ENCODE measurements at places on chromosomes 11 and 22. TPM values are rescaled to one million over a fixed set of nuclear protein-coding genes. Genes with fewer than 3 reads are reported as not detected.
A peak's percentile ranks its signal among the peaks of the same experiment; 100 is the strongest.

GRCh38 chr11:102287964-102288724 is 29.1 kb upstream of the BIRC3 start:
- no peak overlapping the region for H3K27ac ChIP-seq
- H3K4me1 ChIP-seq, result peaks cover 10% of the 10 kb centered on the region
- peak; percentile 52 for DNase-seq
- H3K27me3 ChIP-seq, result no peaks in the 10 kb centered on the region
- no peak overlapping the region for H3K4me3 ChIP-seq
- H3K36me3 ChIP-seq, result no peaks in the 10 kb centered on the region

- no peaks in the 10 kb centered on the region for H3K27me3 ChIP-seq
- DNase-seq, result no peak
- H3K4me1 ChIP-seq, result no peaks in the 10 kb centered on the region
- H3K36me3 ChIP-seq, result no peaks in the 10 kb centered on the region
- H3K4me3 ChIP-seq, result no peak overlapping the region
- no peak overlapping the region for H3K27ac ChIP-seq
These were observed 57.9 kb downstream of the UVRAG start for GRCh38 chr11:75872887-75873416.

- peak; percentile 42 for DNase-seq
- no peak overlapping the region for H3K4me3 ChIP-seq
- no peaks in the 10 kb centered on the region for H3K27me3 ChIP-seq
- H3K4me1 ChIP-seq, result peaks cover 14% of the 10 kb centered on the region
- H3K27ac ChIP-seq, result peak overlapping the region; percentile 37
- peaks cover 30% of the 10 kb centered on the region for H3K36me3 ChIP-seq
These were observed 67.5 kb upstream of the SCUBE2 start for GRCh38 chr11:9158898-9159391.

DNA sequence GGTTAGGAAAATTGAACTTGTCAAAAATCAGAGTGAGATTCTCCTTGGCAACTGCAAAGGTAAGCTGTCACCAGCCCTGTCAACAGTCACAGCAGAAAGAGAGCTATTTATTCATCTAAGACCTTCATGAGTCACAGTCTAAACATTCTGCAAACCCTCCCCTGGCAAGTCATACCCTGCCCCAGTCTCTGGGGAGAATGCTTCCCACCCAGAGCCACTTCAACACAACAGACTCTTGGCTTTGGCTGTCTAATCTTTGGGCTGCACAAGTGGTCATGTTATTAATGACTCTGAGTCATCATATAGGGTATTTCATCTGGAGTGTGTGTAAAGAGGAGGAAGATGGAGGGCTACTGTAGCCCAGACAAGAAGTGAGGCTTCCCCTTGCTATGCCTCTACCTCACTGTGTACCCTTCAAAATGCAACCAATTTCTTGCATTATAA is 153.4 kb downstream of the CCDC34 start:
- H3K4me3 ChIP-seq, result no peak overlapping the region
- peak; percentile 100 for DNase-seq
- peaks cover 39% of the 10 kb centered on the region for H3K4me1 ChIP-seq
- H3K27me3 ChIP-seq, result no peaks in the 10 kb centered on the region

- peak overlapping the region; percentile 96 for H3K4me3 ChIP-seq
- H3K4me1 ChIP-seq, result peaks cover 20% of the 10 kb centered on the region
- H3K27me3 ChIP-seq, result no peaks in the 10 kb centered on the region
- DNase-seq, result peak; percentile 54
- H3K27ac ChIP-seq, result peak overlapping the region; percentile 78
These were observed 596 bp upstream of the TNRC6B start for GRCh38 chr22:40176921-40177737.

PLEKHB1 gene
- 4.5 TPM for total RNA-seq

ANKK1 gene
- total RNA-seq, result 0.19 TPM
